ENCODE measurements at places on chromosomes 7 and 10.

DNA sequence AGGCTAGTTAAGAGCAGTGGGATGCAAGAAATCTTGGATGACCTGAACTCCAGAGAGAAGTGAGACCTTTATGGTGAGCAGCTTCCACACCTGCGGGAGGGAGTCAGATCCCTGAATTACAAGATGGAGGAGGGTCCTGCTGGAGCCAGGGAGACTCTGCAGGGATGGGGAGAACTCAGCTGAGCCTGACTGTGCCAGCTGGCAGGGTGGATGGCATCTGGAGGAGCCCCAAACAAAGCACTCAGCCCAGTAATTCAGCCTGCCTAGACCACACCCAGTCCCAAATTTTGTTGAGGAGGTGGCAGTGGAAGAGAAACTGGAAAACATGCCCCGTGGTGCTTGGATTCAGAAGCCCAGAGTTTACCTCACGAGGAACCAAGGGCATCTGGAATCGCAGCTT is 208.2 kb downstream of the WDR11 start:
- DNase-seq: no peak

- no peak for DNase-seq
Measured at GRCh38 chr10:47034441-47035051, 123.3 kb downstream of the PTPN20 start.

- DNase-seq: no peak
Measured at GRCh38 chr7:24786306-24786705, 29.0 kb upstream of the GSDME start.

- no peak for DNase-seq
Measured at GRCh38 chr7:98238976-98239375, 13.1 kb downstream of the TECPR1 start.
